Fibroblast of upper back skin (primary cell): ENCODE measurements at places on chromosomes 1 and 21.
A peak's percentile ranks its signal among the peaks of the same experiment; 100 is the strongest.

- no peak for DNase-seq
Observed at GRCh38 chr1:89939059-89939570, 55.8 kb upstream of the ZNF326 start.

DNA sequence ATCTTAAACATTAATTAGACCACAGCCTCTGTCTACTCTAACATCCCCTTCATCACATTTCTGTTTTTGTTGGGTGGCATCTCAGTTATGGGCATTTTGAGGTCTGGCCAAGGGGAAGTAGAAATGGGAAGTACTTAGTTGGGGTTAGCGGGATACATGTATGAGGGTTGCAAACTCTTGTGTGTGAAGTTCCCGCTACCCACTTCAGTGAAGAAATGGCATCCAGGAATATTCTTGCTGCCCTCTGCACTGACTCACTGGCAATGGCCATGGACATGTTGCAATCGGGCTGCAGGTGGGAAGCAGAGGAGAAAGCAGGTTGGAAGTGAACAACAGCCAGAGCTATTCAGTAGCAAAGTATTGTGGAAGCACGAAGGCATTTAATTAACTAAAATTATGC lies 7.4 kb downstream of the CD48 start:
- no peak for DNase-seq

GRCh38 chr21:44483288-44484237 lies 28.3 kb downstream of the LRRC3 start:
- no peak for DNase-seq

DNA sequence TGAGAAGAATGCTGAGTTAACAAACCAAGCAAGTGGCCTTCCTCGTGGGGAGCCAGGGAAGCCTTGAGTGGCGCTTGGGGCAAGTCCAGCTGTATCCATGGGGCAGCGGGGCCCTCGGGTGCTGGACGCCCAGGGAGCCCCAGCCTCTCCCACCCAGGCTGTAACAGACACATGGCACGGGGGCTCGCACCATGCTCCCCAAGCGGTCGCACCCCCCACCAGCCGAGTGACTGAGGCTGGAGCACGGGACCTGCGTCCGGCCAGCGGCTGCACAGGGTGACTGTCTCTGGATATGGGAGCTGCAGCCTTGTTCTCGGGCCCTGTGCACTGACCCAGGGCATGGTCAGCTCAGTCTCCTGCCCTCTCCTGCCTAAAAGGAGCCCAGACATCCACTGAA lies 53.9 kb upstream of the ACTRT2 start:
- DNase-seq: no peak

GRCh38 chr1:199041173-199041914 lies 402.5 kb downstream of the PTPRC start:
- no peak for DNase-seq

DNA sequence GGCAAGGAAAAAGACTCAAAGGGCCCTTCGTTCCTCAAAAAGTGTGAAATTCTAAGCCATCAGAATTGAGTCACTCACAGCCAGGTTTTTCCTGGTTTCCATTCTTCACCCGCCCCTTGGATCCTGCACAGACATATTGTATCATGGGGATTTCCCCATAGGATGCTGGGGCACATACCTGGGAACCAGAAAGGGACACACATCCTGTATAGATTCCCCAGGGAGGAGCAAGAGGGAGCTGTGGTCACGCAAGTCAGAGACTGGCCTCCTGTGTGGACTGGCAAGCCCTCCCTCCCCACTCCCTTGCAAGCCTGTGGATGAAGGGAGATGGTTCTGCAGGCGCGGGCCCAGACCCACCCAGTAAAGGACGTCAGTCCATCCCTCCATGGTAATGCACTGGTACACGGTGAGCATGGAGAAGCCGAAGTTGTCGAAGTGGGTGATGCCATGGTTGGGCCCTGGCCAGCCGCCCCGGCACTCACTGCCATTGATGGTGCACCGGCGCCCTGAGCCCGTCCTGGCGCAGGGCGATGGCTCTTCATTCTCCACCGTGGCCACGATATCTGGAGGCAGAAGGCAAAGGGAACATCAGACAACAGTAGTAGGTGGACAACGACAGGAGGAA lies 23.2 kb downstream of the CACNA1S start:
- DNase-seq: no peak

- peak; percentile 45 for DNase-seq
Observed at GRCh38 chr1:224851210-224851847, 78.1 kb upstream of the DNAH14 start.

DNA sequence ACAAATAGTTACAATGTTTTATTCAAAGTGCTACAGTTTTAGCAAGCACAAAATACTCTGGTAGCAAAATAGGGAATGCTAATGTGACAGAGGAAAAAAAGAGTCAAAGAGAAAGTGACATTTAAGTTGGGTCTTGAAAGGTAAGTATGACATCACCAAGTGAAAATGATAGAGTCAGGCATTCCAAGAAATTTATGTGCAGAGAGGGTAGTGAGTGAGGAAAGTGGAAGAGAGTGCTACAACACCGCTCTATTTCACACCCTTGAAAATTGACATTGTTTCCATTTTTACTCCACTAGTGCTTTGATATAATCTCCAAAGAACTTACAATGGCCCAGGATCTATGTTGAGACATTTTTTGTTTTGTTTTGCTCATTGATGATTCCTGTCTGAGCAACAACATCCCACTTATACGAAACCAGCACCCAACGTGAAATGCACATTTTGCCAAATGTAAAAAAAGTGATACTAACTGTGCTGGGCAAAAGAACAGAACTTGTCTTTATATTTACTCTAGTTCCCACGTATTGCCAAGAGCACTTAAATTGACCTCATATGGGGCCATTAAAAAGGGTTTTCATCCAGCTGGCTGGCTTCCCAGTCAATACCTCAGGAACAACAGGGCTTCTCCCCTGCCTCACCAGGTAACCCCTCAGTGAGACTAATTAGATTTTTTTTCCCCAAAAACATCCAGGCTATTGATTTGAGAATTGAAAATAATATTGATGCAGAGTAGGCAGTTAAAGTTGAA lies 206.3 kb upstream of the NR5A2 start:
- DNase-seq: no peak

DNA sequence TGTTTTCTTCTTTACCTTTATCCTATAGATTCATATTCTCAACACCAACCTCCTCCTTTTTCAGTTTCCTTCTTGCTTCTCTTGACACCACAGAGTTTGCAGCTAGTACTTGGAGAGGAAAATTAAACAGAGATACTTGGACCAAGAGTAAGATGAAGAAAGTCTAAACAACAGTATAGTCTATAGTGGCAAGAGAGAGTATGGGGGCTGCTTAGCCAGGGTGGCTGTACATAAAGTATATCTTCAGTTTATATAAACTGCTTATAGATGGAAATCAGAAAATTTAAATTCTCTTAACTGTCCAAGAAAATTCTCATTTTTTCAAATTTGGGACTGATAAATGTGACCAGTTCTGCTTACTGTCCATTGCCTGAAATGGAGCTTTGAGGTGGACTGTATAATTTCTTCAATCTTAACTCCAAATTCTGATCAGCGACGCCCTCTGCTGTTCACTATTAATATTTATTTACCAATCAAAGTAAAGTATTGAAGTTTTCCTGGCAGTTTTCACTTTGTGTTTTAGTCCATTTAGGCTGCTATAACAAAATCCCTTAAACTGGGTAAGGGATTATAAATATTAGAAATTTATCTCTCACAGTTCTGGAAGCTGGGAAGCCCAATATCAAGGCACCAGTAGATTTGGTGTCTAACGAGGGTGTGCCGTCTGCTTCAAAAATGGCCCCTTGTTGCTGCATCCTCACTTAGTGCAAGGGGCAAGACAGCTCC lies 14.8 kb upstream of the METTL18 start:
- peak; percentile 33 for DNase-seq

DNA sequence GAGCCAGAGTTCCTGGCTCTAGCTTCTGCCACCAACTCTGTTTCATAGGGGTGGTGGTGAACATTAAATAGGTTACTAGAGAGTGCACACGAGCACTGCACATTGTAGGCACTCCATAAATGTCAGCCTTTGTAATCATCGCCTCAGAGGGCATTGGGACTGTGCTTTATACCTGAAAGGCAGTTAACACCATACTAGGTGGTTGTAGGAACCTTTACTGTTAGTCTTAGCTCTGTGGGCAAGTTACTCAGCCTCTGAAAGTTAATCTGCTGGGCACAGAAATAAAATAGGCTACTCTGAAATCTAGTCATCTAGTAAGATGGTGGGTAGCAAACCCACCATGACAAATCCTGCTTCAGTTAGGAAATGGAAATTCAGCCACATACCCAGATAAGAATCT lies 37.6 kb downstream of the ARID1A start:
- no peak for DNase-seq

- peak; percentile 92 for DNase-seq
Observed at GRCh38 chr1:78005755-78006154, 1.0 kb downstream of the DNAJB4 start.

DNA sequence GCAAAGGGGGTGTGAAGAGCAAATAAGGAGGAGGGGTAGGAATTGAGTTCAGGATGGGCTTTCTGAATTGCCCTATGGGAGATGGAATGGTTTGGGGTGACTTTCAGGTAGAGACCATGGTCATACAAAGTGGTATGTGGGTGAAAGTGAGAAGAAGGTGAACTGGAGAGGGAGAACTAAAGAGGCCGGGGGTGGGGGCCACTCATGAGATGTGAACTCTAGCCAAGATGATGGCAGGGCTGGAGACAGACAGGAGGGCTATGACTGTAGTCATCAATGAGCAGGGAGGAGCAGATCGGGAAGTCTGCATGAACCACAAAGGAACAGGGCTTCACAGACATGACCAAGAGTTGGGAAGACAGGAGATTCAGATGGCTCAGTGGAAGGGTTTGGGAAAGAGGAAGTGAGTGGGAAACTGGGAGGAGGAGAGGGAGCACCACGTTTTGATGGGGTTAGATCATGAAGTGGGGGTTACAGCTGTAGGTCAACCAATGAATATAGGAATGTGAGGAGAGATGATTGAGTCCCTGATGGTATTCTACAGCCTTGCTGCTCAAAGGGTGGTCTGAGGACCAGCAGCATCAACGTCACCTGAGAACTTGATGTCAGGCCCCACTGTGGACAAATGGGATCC lies 20.7 kb upstream of the LRRC8D start:
- DNase-seq: no peak
